ENCODE measurements at places on chromosomes 16 and 17.

DNA sequence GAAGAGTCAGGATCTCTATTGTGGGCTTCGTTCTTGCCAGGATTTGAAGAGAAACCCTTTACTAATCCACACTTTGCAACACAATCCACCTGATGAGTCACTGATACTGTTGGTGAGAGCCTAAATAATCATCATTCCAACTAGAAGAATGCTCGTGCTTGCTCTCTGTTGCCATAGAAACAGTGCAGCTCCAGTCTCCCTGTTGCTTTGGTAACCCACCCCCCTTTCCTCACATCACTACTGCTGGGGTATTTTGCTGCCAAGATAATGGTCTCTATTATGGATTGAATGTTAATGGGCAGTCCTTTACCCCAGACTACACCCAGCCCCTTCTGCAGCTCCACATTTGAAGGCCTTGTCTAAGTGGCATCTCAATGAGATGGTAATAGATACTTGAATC is 190.4 kb downstream of the ABCC12 start:
- no peak for DNase-seq

DNA sequence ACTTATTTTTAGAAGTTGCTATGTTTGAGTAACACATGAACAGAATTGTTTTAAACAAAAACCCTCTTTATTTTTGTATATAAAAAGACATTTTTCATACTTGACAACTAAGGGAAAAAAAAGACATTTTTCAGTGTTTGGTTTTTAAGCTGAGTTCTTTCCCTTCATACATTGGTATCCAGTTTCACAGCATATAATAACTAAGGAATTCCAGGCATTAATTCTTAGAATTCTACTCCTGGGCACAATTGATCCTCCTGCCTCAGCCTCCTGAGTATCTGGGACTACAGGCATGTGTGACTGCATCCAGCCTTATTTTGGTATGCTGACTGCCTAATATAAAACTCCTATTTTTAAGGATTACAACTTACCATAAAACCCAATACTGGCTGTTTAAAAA is 8.4 kb downstream of the FBXO47 start:
- DNase-seq: no peak

GRCh38 chr16:48064971-48065370 is 90.8 kb downstream of the ABCC12 start:
- no peak for DNase-seq

- DNase-seq: no peak
Observed at GRCh38 chr16:67413978-67414911, 2.0 kb downstream of the ZDHHC1 start.

DNA sequence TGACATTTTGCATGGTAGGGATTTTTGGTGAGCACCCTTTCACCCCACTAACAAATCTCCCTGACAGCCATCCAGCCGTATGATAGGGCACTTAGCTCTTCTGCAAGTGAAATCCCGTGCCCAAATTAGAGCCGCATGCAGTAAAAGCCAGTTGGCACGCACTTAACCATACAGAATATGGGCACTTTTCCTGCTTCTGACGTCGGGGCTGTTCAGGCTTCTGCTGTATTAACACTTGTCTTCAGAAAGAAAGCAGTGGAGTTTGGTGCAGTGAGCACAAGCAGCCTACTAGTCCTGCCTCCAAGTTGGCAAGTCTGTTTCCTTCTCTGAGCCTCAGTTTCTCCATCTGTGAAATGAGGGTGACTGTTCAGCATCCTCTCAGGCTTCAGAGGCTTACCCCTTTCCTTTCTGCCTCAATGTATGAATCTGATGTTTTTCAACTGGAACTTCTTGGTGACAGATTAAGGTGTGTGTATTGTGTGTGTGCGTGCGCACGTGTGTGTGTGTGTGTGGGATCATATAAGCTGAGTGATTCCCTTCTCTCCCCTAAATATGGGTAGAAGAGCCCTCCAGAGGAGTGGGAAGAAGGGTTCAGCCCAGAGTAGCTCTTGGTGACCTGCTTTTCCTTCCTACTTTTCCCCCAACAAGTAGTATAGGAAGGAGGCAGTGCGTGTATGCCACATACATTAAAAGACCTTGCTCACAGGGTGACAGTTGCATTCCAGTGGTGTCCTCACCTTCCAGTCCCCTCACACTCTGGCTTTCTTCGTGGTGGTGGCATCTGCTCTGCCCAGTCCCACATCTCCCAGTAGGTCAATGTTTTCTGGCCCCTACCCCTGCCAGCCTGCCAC is 19.0 kb downstream of the IGF2BP1 start:
- no peak for DNase-seq

GRCh38 chr16:75486014-75486675 is 9.1 kb downstream of the CHST6 start:
- DNase-seq: no peak

DNA sequence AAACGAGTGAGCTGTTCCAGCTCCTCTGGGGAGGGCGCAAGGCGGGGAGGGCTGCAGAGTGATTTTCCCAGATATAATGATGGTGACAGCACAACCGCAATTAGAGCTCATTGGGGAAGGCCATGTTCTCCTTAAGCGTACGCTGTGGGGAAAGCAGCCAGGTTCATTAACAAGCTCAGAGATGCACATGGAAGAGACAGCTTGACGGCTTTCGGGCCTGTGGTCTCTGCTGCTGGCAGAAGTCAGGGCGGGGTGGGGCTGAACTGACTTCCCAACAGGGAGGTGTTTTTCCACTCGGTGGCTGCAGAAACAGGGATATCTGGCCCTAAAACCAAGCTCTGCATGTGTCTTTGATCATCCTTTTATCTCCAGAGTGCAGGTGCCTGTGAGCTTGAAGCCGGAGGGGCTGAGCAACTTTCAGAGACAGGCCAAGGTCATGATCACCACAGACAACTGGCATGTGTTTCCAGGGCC is 24.0 kb upstream of the CACNG1 start:
- no peak for DNase-seq

GRCh38 chr16:84656649-84657048 is 8.3 kb downstream of the KLHL36 start:
- no peak for DNase-seq

DNA sequence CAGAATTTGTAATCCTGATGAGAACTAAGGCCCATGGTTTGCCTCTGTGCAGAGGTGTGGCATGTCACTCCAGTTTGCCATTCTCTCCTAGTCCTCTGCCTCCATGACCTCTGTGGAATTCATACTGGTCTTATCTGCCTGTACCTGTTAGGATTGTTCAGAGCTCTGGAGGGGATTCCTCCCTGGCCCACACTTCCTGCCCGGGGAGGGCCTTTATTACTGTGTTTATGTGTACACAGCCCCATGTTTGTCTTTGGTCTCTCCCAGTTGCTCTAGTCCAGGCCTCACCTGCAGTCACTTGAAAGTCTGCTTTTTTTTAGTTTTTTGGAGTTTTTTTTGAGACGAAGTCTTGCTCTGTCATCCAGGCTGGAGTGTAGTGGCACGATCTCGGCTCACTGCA is 36.4 kb downstream of the RHBDL3 start:
- no peak for DNase-seq

All from KG1 (cell line).